ENCODE measurements at places on chromosomes 6 and 20.

GRCh38 chr20:7994809-7995208 lies 24.8 kb downstream of the TMX4 start:
- no peak for DNase-seq

GRCh38 chr6:21529431-21529830 lies 64.1 kb upstream of the SOX4 start:
- no peak for DNase-seq

DNA sequence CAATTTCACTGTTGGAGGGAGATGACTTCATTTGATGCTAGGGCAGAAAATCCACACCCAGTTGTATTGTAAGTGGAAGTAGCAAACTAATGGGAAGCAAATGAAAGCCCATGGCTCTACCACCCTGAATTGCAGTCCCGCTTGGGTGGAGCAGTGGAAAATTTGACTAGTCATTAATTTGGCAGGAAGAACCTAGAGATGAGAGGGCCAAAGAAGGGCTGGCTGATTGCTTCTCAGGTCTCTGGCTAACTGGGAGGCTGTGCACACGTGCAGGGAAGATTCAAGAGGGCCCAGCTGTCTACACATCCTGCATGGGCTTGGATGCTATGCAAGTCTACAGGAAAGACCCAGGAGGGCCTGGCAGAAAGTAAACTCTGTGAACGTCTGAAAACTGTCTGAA lies 466.2 kb downstream of the TFAP2A start:
- no peak for DNase-seq

- DNase-seq, result no peak
Observed at GRCh38 chr6:112037783-112038216, 16.1 kb upstream of the CCN6 start.

DNA sequence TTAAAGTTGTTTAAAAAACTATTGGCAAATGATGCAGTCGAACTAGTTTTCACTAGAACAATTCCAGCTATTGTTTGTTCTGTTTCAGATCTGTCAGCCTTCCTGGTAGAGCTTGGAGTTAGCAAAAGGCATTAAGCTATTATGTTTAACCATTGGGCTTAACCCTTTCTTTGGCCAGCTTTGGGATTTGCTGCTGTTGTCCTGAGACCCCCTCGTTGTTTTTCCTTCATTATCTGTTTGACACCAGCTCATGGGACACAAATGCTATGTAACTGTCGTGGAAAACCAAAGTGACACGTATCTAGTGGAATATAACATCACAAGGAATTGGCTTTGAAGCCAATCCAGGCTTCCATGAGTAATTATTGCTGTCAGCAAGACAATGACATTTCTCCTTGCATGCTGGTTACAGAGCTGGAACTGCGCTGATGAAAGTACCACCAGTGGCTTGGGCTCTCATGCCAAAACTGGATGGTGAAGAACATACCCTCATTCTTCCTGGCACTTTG lies 96.0 kb downstream of the EYA2 start:
- DNase-seq, result no peak

DNA sequence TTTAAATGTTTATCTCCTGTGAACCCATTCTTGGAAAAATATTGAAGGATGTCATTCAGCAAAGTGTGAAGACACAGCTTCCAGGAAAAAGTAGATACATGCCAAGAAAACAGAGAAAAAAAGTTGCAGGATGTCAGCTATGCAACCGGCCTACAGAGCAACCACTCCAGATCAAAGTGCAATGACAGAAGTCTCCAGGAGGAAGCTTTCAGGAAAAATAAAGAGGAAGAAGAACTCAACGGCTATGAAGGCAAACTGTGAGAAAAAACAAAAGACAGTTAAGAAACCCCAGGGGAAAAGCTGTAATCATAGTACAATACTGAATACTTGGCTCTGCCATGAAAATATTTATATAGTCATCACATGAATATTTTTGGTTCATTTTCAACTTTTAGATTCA lies 30.6 kb downstream of the REPS1 start:
- DNase-seq, result no peak

Measured in activated CD4-positive, alpha-beta T cell treated with anti-CD3 and anti-CD28 coated beads, Interleukin-2, Interleukin-4, amounts not matched to agents 100 ng/mL and 50 ng/mL, durations not matched to agents 16 hours and 8 hours (primary cell).